ENCODE measurements at places on chromosomes 13 and 19.

DNA sequence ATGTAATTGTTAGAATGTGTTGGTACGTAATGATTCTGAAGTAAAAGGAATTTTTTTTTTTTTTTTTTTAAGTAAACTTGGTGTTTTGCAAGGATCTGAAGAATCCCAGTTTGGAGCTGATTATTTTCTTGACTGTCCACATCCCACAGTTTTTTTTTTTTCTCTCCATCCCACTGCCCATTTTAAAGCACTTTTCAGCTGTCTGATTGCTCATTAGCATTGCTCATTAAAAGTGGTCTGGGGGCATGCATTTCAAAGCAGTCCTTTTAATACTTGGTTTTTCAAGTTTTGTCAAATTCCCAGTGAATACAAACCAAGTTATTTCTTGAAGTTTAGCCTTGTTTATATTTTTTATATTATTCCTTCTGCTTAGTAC lies 44.1 kb downstream of the SLAIN1 start:
- no peak for DNase-seq

GRCh38 chr13:40652588-40652940 lies 13.9 kb downstream of the FOXO1 start:
- no peak for DNase-seq

GRCh38 chr13:27001705-27002104 lies 169.9 kb downstream of the USP12 start:
- DNase-seq = peak; percentile 89

DNA sequence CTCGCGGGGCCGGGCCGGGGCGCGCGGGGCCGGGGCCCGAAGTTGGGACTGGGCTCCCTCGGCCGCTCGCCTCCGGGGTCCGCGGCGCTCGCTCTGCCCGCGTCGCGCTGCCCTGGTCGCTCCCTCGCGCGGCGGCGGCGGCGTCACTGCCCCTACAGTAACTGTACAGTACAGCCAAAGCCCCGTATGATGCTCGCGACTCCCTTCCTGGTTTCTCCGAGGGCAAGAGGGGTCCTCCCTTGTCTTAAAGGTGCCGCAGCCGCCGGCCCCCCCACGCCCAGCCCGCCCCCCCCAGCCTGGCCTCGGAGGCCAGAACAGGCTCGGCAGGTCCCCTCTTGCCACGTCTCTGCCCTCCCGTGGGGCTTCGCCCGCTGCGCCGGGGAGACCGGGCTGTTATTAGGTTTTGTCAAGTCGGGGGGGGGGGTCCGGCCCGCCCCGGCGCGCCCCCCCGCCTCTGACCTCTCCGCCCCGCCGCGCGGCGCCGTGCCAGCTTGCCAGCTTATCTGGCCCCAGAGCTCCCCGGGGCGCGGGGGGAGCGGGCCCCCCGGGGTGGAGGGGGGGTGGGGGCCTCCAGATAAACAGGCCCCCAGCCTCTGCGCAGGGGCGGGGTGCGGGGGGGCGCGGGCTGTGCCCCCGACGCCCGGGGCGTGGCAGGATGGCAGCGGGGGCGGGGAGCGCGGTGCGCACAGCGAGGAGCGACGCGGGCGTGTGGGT lies at the start of gene ZBTB7A:
ZBTB7A (minus strand) TSS at position 218 of the 714 bp plus-strand sequence. CDS start 11,667 bp downstream, outside the sequence.
- DNase-seq = peak; percentile 47

DNA sequence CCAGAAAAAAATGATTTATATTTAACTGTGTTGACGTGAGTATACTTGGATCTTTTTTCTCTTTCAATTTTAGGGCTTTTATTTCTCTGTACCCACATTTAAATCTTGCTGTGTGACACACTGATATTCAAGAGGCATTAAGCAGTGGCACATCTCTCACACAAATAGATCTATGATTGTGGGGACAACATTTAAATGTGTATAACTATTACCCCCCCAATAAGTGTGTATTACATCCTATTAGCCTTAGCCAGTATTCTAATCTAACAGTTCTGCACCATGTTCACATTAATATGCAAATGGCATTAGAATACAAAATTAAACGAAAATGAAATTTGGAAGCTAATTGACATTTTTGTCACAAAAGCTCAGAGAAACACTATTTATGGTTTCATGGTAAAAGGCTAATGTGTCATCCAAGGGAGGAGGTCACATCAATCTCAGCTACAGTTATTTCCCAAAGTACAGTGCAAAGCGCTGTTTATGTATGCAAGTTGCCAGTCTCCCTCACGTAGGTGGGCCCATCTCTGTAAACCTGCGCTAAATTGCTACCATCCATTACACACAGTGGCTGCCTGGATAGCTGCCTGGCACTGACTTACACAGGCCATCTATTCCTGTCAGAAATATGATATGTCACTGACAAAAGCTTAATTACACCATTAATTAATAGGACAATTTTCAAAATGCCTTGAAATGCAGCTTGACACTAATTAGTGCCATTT lies 984.7 kb upstream of the PCDH9 start:
- DNase-seq = no peak

DNA sequence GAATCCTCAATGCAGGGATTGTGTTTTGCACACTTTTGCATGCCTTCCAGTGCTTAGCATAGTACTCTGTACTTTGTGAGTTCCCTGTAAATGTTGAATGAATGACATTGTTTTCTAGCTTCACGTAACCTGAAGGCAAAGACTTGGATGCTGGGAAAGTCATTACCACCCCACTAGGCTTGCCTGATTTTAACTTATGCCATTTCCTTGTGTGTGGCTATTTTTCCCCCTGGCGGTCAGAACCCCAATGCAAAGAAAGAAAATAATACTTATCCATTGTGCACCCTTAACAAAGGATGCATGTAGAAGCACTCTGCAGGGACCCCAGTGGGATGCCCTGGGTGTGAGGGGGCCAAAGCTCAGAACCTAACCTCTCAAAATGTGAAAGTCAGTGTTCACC lies 1.2 kb upstream of the ENOX1 start:
- DNase-seq = no peak

DNA sequence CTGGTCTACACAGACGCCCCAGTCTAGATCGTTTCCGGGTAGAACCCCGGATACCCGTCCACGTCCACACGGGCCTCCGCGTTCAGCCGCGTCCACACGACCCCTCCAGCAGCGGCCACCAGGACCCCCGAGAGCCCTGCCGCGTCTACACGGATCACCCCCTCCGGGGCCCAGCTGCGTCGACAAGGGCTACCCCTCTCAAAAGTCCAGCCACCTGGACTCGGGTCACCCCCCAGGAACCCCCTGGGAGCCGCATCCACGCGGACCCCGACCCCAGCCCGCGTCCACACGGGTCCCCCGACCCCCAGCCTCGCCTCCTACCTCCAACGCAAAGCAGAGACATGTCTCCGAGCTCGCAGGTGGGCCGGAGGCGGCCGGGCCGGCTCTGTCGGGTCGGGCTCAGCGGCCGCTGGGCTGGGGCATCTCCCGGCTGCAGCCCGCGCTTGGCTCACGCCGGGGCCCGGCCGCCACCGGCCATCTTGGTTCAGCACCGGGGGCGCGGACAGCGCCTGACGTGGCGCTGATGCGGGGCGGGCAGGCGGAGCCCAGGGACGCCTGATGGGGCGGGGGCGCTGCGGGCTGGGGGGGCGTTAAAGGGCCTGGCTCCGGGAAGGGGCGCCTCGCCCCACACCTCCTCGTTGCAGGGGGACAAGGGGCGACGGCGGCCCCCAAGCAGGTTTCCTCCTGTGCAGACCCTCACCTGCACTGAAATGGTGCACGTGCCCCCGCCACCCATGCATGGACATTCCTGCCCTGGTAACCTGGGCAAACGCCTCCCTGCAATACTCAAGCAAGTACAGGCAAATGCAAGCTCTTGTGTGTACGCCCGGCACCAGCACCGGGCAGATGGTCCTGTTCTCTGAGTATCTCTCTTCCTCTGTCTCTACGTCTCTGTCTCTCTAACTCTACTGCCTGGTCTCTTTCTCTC lies at the start of gene UNC13A:
UNC13A (minus strand) TSS at position 498 of the 928 bp plus-strand sequence; CDS start at position 343, 155 bp downstream.
- DNase-seq = peak; percentile 49

DNA sequence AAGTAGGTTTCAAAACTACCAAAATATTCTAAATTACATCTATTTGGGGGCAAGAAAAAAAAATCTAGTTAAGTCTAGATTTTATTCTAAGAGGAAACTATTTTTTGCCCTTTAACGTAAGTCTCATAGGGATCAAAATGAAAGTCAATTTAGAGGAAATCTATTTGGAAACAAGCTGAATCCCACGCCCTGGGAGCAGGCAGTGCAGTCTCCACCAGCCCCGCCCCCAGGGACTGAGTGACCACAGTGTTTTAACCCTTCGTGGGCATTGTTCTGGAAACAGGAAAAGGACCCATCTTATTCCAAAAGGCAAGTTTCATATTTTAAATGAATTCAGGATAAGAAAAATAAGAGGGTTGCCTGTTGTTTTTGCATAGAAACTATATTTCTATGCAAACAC lies 209.7 kb downstream of the SPRY2 start:
- DNase-seq = peak; percentile 21

- no peak for DNase-seq
These were observed 57.2 kb upstream of the C1QTNF9 start for GRCh38 chr13:24252136-24252535.

GRCh38 chr13:99657848-99658260 lies 156.6 kb downstream of the TM9SF2 start:
- DNase-seq = no peak

- DNase-seq = no peak
These were observed 220.4 kb upstream of the SOX1 start for GRCh38 chr13:111846391-111847159.

DNA sequence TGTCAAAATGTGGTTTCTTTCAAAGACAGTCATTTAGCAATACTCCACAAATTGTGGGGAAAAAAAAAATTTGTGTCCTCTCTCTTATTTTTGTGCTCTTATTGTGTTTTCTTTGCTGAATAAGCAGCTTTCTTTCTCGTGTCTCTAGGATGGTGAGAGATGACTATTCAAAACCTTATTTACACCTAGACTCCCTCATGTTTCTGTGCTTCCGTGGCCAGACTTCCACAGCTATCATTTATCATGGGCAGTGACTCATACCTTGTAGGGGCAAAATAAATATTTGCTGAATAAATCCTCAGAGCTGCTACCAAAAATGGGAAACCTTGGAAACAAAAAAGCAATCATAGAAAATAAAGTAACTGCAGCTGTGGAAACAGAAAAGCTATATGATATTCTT lies 204.9 kb upstream of the MIR17HG start:
- DNase-seq = peak; percentile 97

All from SHP77 (cell line).